OCI-M1 (cell line): ENCODE measurements at places on chromosomes 2 and 18.
A peak's percentile ranks its signal among the peaks of the same experiment; 100 is the strongest.

DNA sequence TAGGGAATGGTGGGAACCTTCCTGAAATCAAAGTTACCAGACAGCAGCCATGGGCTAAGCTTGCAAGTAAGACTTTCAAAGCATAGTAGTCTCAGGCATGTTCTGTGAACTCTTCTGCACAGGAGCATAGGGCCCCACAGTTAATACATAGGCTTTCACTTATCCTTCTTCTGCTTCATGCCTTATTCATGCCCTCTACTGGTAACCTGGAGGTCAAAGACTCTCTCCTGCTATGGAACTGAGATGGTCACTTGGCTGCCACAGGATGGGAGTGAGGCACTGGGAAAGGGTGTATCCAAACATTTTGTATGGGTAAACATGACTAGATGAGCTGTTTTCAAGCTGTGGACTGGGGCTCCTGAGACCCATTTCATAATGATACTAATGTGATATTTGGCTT lies 49.1 kb upstream of the ZNF638 start:
- DNase-seq, result peak; percentile 15

GRCh38 chr2:17976871-17977746 lies 98.6 kb downstream of the KCNS3 start:
- no peak for DNase-seq

GRCh38 chr18:4102901-4103300 lies 352.2 kb downstream of the DLGAP1 start:
- no peak for DNase-seq

DNA sequence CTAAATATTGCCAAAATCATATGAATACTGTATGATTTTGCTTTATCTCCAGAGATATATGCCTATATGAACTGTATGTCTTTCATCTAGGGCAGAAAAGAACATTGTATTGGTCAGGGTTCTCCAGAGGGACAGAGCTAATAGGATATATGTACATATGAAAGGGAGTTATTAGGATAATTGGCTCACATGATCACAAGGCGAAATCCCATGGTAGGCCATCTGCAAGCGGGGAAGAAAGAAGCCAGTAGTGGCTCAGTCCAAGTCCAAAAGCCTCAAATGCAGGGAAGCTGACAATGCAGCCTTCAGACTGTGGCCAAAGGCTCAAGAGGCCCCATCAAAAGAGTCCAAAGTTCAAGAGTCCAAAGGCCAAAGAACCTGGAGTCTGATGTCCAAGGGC lies 209.9 kb downstream of the RNF144A start:
- no peak for DNase-seq

GRCh38 chr2:98459496-98460175 lies 15.0 kb downstream of the INPP4A start:
- DNase-seq, result no peak

- DNase-seq, result peak; percentile 26
These were observed 141.9 kb downstream of the MGAT5 start for GRCh38 chr2:134395779-134396178.

- DNase-seq, result no peak
These were observed 25.5 kb upstream of the PPP1CB start for GRCh38 chr2:28726177-28726576.

GRCh38 chr2:179981085-179981484 lies 26.0 kb downstream of the CWC22 start:
- DNase-seq, result no peak

- DNase-seq, result no peak
These were observed 35.5 kb downstream of the ZEB2 start for GRCh38 chr2:144484201-144484948.

- no peak for DNase-seq
These were observed 49.7 kb upstream of the TFCP2L1 start for GRCh38 chr2:121334581-121335293.

- DNase-seq, result no peak
These were observed 45.3 kb downstream of the IMPA2 start for GRCh38 chr18:12026562-12026961.

DNA sequence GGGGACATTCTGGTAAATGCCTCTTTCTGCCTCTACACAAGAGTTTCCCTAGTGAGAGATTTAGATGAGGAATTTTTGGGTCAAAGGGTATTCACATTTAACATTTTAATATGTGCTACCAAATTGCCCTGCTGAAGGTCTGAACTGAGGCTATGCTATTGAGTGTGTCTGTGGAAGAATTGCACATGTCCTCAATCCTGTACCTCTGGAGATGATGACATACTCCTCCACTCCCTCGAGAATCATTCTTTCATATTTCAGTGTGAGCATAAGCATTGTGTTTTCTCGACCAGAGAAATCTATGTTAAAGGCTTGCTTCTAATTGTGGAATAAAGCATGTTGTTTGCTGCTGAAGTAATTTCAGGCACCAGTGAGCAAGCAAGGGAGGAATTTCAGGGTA lies 110.5 kb downstream of the TSN start:
- no peak for DNase-seq

DNA sequence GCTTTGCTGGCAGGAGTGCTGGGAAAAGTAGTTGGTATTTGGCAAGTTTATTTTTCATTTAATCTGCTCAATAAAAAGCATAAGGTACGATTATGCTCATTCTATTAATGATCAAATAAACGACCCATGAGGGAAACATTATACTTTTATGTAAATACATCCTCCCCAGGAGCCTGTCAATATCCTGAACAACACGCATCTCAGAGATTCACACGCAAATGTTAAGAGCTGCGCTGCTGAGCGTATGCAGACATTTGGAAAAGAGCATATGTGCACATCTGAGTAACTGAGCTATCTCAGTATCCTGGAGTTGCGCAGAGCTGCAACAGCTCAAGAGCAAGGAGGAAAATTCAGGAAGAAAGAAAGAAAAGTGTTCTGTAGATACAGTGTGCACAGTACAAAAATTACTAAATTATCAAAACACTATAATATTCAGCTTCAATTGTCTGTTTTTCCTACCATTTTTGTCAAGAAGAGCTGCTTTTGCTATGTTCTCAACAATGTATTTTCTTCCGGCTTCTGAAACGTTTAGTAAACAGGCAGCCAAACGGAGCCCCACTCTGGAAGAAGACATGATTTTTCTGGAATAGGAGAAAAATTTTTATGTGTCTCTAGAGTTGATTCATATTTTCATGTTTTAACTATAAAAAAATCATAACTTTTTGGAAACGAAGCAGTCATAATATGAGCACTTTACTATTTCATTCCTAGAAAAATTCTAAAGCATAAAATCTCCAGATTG lies 2.4 kb downstream of the FTCDNL1 start:
- DNase-seq, result no peak

- no peak for DNase-seq
These were observed 74.8 kb upstream of the ADAM23 start for GRCh38 chr2:206368484-206368883.

- no peak for DNase-seq
These were observed 87.4 kb upstream of the RBMS1 start for GRCh38 chr2:160581035-160581434.

DNA sequence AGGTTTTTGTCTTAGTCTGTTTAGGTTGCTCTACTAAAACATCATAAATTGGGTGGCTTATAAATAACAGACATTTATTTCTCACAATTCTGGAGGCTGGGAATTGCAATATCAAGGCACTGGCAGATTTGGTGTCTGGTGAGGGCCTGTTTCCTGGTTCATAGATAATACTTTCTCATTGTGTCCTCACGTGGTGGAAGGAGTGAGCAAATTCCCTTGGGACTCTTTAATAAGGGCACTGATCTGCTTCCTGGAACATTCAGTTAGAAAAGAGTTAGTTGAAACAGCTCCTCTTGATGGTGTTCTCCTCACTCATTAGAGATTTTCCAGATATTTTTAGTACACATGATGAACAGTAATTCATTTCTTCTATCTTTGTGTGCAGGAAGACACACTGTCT lies 22.3 kb downstream of the COL4A3 start:
- no peak for DNase-seq

DNA sequence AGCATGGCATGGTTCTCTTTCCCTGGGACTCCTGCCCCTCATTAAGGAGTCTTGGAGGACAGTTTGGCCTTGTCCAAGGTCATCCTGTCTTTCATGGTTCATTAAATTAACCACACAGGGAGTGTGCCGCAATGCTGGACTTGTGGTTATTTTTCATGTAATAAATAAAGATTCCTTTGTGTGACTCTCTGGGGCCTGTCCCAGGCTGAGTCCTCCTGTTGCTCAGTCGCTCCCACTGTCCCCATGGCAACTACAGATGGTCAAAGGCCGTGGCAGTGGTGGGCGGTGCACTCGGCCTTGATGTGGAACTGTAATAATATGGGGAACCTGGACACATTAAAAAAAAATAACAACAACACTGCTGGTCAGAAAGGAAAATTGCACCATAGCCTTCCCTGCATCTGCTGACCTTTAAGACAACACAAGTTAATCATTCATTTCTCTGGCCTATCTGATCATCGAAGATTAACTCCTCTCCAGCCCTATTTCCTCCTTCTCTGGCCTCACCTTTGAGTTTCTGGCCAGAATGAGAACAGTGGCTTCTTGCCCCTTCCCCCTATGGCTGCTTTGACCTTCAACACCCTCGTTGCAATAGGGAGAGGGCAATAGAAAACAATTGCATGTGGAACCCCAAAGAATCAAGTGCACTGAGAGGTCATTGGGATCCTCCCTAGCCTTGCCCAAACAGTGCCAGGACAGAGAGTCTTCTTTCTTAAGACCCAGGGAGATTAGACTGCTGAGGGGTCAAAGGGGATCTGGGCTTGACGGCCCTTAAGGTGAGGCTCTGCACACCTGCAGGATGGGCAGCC lies 44.7 kb downstream of the PSD4 start:
- no peak for DNase-seq

DNA sequence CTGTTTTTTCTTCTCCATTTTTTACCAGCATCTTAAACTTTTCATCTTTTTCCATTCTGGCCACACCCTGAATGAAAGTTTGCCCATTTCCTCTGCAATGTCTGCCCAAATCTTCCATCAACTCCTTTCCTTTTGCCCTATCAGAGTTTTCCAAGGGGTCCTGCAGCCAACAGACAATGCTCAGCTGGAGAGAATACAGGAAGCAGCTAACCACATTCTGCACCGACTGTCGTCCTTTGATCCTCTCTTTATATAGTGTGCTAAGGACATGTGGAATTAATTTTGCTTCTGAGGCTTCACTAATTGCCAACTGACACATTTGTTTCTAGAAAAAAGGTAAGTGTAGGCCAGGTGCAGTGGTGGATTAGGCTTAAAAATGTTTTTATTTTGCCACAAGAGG lies 50.5 kb upstream of the DLX2 start:
- DNase-seq, result peak; percentile 13

DNA sequence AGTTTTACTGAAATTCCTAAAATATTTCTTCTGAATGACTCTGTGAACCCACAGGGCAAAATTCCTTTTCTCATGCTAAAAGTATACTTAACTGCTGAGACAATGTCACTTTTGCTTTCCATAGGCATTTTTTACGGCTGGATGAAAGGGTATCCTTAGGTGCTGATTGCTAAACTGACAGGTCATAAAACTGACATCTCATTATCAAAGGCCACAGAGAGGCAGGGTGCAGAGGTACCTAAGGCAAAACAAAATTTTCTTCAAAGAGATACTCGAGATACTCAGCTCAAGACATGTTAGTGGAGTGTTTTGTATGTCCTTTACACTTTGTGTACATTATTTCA lies 62.0 kb upstream of the WDR75 start:
- no peak for DNase-seq

DNA sequence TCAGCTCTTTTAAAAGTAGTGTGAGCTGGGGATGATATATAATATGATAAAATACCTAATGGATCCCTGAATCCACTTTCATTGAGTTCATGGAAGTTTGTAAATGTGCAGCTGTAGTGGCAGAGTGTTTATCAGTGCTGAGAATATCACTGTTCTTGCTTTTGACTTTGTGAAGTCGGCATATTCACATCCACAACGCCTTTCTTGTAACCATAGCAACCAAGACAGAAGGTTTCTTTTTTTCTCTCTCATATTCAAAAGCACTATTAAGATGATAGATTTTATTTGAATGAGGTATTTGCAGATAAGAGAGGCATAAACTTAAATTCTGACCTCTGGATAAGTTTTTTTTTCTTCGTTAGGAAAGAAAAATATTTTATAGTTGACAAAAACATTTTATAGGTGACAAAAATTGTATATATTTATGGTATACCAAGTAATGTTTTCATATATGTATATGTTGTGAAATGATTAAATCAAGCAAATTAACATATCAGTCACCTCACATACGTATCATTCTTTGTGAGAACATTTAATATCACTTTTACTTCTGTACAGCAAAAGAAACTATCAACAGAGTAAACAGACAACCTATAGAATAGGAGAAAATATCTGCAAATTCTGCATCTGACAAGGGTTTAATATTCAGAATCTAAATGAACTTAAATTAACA lies 130.0 kb downstream of the PLCL1 start:
- DNase-seq, result no peak

DNA sequence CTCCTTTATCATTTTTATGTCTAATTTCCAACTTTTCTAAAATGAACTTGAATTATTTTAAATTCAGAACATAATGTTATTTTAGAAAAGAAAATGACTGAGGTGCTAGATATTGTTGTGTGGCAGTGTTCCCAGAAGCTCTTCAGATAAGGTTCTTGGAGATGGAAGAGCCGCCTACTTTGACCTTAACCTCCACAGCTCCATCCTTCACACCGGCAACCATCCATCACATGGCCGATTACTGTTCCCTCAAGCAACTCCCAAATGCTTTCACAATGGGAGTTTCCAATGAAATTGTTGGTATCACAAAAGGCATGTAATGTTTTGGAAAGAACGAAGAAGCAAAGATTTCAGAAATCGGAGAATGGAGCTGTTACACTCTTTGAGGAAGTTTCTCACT lies 193.9 kb upstream of the SALL3 start:
- DNase-seq, result no peak

DNA sequence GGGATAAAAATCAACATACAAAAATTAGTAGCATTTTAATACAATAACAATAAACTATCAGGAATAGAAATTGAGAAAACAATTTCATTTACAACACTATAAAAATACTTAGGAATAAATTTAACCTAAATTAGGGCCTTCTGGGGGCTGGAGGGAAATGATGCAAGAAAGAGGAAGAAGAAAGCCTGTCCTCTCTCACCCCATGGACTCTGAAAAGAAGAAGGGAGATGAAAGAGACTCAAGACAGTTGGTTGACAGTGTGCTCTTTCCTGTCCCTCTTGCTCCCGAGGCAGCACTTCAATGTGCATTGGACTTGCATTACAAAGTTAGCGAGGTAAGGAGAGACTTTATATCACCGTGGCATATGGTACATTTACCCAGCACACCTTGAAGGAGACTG lies 88.5 kb downstream of the VAPA start:
- DNase-seq, result peak; percentile 20
